Activated CD4-positive, alpha-beta T cell treated with anti-CD3 and anti-CD28 coated beads for 48 hours (primary cell): ENCODE measurements at places on chromosomes 1 and 21.

GRCh38 chr1:152188673-152189591, 29.9 kb upstream of the RPTN start:
- peak; percentile 89 for DNase-seq

DNA sequence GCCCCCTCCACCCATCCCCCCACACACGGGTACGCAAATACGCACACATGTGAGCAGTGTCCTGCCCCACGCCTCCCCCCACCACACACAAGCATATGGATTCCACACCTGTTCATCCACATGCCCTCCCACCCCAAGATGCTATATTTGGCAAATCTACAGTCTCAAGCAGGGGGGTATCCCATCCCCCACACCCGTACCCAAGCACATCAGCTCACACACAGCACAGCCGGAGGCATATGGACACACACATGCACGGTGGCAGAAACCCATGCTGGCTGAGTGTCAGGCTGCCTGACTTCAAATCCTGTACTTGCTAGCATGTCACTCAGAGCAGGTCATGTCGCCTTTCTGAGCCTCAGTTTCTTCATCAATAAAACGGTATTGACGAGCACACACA, 10.6 kb downstream of the COL16A1 start:
- DNase-seq, result no peak

- DNase-seq, result no peak
Observed at GRCh38 chr1:87402241-87403002, 73.7 kb downstream of the LMO4 start.

DNA sequence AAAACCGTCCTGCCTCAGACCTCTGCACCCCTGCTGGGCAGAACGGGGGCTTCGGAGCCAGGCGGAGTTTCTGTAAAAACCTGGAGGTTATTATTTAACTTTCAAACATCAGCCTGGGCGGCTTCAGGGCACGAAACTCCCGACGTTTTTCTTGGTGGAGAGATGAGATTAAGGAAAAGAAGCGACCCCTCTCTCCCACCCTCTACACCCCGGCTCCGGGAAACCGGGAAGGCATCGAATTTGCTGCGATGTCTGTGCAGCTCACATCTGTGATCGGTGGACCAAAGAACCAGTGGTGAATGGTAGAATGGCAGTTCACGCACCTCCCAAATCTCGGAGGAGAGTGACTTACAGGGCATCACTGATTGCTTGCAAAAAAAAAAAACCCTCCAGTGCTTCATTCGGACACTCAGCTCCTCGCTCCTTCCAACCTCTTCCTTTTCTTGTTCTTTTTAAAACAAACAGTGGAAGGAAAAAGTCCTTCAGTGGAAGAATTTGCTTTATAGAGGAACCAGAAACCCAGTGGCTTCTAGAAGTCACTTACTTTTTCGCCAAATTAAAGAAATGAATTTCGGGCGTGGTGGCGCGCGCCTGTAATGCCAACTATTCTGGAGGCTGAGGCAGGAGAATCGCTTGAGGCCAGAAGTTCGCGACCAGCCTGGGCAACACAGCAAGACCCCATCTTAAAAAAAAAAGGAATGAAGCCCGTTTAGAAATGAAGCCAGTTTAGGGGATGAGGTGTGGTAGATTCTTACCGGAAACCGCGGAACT, 884 bp downstream of the PHACTR4 start:
- peak; percentile 49 for DNase-seq

DNA sequence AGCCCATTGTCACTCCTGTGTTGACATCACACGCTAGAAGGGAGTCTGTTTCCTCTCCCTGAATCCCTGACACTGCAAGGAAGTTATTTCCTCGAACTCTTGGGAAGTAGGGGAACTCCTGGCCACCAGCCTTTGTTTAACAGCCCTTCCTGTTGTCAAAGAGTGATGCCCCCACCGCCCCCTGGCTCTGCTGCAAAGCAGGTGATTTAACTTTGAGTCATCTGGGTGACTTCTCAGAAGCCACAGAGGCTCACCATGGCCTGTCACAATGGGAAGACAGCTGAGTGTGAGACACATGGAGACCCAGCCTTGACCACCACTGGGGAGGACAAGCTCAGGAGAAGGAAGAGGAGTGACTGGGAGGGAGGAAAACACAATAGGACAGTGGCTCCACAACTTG, 182.8 kb downstream of the PSMG1 start:
- DNase-seq, result peak; percentile 64

GRCh38 chr1:1082239-1082775, 8.2 kb upstream of the RNF223 start:
- DNase-seq, result no peak

DNA sequence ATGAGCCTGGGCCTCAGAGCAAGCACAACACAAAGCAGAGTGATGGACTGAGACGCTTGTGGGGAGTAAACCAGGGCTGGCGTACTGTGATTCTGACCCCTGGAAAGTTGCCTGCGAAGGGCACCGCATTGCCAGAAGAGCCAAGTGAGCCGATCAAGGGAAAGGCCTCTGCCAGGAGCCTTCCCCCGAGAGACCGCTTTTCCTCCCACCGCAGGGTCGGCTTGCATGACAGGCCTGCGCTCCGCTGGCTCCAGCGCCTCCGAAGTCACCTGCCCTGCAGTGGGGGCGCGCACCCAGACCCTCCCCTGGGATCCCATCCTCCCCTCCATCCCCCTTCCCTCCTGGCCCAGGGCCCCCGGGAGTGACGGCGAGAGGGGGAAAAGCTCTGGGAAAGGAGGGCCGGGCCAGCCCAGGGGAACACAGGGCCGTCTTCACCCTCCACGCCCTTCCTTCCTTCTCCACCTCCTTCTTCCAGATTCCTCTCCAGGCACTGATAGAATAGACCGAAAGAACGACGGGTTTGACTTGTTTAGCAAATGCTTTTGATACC, 165.0 kb downstream of the TRIM33 start:
- DNase-seq, result peak; percentile 9

DNA sequence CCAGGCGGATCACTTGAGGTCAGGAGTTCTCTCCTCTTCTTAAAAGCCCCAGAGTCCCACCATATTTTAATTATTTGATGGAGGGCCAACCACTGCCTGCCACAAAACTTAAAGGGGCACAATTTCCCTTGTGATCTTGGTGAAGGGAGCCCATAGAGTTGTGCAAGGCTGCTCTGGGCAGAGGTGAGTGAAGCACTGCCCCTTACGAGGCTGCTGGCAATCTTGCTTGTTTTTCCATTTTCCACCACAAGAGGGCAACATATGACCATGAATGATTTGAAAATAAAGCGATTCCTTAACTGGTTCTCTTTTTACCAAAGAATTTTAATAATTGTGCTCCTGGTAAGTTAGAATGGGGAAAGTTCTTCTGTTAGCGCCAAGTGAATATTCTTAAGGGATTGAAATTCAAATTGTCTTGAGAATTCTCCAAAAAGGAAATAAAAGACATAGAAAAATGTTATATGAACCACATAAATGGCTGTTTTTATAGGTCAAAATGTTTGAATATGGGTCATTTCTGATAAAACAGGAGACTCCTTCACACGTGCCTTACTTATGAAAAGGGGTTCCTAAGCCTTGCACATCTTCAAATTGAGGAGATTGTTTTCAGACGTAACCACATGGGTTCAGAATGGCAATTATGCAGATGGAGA, 22.7 kb downstream of the PGM1 start:
- peak; percentile 60 for DNase-seq

- no peak for DNase-seq
Observed at GRCh38 chr1:162175379-162176081, 106.0 kb downstream of the NOS1AP start.

DNA sequence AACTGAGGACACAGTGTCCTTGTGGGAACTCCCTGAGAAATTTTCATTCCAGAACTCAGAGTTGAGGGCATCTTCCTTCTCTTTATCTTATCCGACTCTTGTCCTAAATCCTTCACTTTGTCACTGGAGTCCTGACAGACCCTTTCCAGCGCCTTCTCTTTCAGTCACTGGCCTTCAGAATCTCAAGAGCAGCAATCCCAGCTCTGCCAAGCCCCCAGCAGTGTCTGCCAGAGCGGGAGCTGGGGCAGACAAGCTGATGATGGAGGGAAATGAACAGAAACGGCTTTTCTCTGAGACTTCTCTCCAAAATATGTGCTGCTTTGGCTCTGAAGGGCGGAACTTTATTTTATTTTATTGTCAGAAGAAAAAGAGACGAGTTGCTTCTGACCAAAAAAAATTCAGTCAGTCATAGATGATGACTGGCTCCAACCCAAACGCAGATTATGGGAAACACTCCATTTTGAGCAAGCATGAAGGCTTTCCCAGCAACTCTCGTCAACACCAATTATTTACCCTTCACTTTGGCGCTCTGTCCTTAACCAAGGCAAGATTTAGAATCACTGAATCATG, 32.2 kb downstream of the MIS18A start:
- no peak for DNase-seq

DNA sequence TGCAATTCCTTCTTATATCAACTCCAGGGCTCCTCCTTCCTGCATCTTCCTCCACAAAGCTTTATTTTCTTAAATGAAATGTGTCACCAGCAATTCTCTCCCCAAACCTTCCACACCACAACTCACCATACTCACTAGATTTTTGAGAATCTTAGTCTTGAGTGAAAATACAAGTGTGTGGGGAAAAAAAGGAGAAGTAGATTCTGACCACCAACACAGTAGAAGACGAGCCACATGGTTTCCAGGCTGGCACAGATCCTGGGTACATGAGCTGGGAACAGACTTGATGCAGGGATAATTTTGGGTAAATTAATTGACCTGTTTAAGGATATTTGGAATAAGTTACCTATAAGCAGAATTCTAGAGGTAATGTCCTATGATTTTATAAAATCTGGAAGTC, 72.8 kb upstream of the KCNJ15 start:
- no peak for DNase-seq

- no peak for DNase-seq
Observed at GRCh38 chr21:33232291-33233034, 2.7 kb downstream of the IFNAR2 start.

- DNase-seq, result no peak
Observed at GRCh38 chr1:1283821-1284220, 3.6 kb downstream of the SCNN1D start.

GRCh38 chr1:226054519-226055327, 7.8 kb upstream of the H3-3A start:
- DNase-seq, result no peak

DNA sequence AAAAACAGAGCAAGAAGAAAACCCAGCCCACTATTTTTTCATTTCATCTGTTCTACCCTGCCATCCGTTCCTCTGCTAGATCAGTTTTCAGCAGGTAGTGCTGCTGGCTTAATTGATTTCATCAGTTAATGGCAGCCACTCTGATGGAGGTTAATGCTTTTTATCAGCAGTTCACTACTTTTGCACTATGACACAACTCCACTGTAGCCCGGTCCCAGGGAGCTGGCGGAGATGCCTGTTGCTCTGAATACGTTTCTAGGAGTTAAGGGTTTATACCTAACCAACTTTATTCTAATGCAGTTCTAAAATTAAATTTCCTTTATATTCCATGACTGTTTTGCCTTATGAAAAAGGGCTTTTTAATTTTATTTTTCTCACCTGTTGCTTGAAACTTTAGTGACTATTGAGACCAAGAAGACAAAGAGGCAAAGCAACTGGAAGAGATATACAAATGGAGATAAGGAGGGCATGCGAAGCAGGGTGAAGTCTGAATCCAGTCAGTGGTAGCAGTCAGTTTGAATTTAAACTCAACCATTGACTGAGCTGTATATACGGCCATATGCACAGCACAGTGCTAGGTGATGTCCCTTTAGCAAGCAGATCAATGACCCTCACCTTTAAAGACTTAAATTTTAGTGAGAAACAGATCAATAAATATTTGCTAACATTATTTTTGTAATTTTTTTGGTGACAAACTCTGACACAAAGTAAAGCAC, 477.9 kb downstream of the LMO4 start:
- DNase-seq, result no peak

- DNase-seq, result no peak
Observed at GRCh38 chr1:58293388-58293787, 253.1 kb downstream of the OMA1 start.

DNA sequence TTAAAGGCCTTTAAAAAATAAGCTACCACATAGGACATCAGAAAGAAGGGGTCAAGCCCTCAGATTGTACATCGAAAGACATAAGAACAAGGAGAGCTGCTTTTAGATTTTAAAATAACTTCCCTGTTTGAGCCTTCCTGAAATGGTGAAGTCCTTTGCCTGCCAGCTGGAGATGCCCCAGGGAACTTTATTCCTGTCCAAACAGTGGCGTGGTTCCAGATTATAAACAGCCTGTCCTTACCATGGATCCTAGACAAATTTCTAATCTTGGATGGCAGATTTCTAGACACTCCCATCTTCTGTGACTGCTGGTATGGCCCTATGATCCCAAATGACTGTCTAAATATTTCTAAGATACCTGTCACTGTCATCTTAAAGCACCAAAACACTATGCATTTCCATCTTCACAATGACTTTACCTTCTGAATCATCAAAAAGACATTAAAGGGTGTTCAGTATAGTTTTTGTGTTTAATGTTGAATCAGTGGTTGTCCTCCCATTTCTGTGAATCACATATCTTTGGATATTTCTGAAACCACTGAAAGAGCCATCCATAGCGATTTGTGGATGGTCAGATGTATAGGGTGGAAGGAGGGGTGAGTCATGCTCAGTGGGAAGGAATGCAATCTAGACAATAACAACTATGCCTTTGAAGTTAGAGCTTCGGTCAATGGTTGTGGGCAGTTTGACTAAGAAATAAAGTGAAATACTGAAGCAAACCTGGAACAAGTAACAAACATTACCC, 23.2 kb downstream of the ILDR2 start:
- no peak for DNase-seq

GRCh38 chr1:63269571-63269970, 52.8 kb upstream of the FOXD3 start:
- no peak for DNase-seq

- no peak for DNase-seq
Observed at GRCh38 chr1:155177192-155177917, 3.7 kb downstream of the TRIM46 start.

DNA sequence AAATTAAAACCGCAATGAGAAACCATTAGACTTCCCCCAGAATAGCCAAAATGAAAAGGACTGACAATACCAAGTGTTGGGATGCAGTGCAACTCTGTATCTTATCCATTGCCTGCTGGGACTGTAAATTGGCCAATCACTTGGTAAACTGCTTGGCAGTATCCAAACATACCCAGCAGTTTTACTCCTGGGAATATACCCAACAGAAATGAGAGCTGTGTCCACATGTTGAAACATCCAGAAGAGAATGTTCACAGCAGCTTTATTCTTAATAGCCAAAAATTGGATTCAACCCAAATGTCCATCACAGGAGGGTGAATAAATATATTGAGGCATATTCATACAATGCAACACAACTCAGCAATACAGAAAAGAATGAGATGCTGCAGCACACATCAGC, 13.7 kb upstream of the FAM20B start:
- DNase-seq, result no peak

GRCh38 chr1:51280321-51280978, 44.4 kb downstream of the RNF11 start:
- no peak for DNase-seq

DNA sequence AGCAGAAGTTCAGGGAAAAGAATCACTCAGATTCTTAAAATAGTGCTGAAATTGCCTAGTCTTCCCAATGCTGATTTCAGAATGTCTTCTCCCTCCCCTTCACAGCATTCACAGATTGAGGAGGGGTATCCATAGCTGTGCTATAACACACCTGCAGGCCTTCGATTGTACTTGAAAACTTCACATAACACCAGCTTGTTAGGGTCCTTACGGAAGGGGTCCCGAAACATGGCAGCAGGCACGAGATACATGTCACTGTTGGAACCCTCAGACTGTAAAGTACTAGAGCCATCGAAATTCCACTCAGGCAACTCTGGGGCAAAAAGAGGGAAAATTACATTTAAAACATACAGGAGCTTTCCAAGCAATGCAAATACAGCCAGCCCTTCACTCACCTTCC, 4.6 kb downstream of the GLUL start:
- DNase-seq, result no peak
